Stimulated activated CD8-positive, alpha-beta memory T cell treated with anti-CD3 and anti-CD28 coated beads, Interleukin-15, amount 100 ng/mL, for 48 hours (primary cell): ENCODE measurements at places on chromosomes 5 and 9.

GRCh38 chr5:147554261-147554817 lies 44.5 kb upstream of the DPYSL3 start:
- DNase-seq: no peak

- DNase-seq: no peak
These were observed 283.4 kb downstream of the NFIB start for GRCh38 chr9:14030375-14031059.

DNA sequence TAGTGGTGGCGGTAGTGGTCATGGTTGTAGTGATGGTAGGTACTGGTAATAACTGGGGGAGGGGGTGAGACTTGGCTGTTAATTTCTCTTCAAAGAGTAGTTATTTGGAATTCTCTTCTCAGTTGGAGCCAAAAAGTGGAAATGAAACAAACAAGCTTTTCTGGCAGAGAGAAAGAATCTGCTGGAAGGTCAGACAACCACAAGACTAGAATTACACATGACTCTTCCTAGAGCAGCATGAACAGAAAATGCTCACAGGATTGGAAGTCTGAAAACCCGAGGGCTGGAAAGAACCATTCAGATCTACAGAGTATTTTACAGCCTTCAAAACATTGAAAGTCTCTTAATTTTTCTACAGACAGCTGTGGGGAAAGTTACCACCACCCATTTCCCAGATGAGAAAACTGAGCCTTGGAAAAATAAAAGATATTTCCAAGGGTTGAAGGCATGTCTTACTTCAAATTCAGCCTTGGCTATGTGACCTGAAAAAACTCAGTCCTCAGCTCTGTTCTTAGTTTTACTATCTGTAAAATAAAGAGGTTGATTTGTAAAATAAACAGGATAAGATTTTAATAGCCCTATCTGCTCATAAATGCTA lies 42.9 kb upstream of the TRIM32 start:
- no peak for DNase-seq

DNA sequence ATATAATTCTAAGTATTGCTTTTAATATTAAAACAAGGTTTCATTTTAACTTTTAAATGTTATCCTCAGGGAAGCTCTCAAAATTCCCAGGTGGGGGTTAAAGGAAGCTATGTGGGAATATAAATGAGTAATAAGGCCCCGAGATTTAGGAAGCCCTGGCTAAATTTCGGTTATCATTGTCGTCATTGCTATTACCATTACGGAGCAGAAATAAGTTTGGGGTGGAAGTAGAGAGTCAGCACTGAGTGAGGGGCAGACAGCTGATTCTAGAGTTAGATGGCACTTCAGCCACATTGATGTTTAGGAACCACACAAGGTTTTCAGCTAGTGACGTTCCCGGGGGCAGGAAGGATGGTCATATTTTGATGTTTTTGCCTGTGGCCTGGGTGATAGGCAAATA lies 74.9 kb downstream of the NREP start:
- DNase-seq: no peak

- DNase-seq: no peak
These were observed 311.0 kb upstream of the DAP start for GRCh38 chr5:11072076-11072475.

DNA sequence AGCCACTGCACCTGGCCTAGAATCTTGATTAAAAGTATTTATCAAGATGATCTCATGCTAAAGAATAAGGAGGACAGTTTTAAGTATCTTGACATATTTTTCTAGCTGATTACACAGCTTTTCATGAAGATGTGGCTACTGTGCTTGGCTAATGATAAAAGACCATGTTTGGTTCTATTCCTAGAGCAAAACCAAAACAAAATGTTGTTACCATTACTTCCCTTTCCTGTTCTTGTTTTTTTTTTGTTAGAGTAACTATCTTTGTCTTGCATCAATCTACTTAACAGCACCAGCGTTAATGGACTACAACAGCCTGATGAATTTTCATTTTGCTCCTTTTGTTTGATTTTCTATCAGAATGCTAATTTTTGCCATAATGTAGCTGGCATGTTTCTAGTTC lies 86.2 kb upstream of the DHFR start:
- no peak for DNase-seq

- DNase-seq: no peak
These were observed 242.9 kb downstream of the CSNK1G3 start for GRCh38 chr5:123754908-123755307.

GRCh38 chr9:84788803-84789462 lies 119.4 kb downstream of the NTRK2 start:
- no peak for DNase-seq

- DNase-seq: no peak
These were observed 67.1 kb downstream of the COL5A1 start for GRCh38 chr9:134708672-134709038.

GRCh38 chr9:102550266-102550665 lies 444.9 kb upstream of the CYLC2 start:
- DNase-seq: no peak

GRCh38 chr9:20929276-20929675 lies 102.2 kb downstream of the HACD4 start:
- DNase-seq: no peak

DNA sequence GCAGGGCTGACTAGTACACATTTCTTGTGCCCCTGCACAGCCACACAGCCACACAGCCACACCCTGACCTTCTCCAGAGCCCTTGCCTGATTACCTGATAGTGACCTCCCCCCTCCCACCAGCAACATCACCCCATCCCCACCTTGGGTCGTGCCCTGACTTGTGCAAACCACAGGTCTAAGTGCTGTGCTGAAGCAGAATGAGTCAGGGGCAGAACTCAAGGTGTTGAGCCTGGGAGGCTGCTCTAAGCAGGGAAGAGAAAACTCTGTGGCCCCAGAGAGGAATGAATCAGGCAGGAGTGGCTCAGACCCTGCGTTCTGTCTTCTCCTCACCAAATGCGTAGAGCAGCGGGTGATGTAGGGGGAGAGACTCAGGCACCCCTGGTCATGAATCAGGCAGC lies 24.3 kb upstream of the FAT2 start:
- DNase-seq: peak; percentile 32

- DNase-seq: no peak
These were observed 6.5 kb downstream of the PLCXD3 start for GRCh38 chr5:41503860-41504259.

DNA sequence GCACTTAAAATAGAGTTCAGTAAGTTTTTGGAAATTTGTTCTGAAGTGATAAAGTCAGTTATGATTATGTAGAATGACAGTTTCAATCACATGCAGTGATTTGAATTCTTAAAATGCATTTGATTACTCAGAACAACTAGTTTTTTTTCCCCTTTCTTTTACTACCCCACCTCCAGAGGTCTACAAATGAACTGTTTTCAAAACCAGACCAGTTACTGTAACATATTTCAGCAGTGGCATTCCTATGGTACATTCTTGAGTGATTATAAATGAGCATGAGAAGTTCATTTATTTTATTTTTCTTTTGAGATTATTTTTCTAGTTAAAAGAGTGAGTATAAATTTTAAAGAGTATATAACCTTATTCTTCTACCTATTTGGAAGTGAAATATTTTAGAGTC lies 71.6 kb downstream of the NNT start:
- no peak for DNase-seq

GRCh38 chr5:63398346-63398745 lies 563.9 kb downstream of the HTR1A start:
- DNase-seq: no peak

DNA sequence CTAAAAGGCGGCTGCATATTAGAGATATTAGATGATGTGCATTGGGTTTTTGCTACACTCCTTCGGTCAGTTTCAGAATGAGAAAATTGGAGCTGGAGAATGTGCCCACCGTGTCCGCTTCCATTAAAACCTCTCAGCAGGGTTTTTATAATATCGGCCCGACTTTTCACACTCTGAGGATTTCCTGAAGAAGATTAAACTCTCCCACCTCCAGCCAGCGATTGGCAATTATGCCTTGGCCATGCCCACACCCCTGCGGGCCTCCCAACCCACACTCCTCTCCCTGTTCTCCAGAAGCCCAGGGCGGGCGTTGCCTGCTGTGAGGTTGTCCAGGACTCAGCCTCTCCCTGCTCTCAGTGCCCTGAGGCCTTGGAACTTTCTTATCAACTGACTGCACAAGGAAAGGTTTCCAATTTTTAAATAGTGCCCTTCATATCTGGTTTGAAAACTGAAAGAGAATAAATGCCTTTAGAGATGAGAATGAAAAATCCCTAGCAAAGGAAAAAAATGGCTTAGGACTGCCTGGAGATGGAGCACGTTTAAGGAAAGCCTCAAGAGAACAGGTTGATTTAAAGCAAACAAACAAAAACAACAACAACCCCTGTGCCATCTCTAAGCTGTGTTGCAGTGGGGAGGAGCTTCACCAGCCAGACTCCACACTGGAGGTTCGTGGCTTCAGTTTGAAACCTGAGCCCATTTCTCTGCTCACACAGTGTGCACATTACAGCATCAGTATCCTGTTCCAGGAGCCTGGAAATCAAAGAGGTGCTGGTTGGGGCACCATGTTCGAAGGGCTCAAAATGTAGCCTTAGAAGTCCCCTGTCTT lies 292.9 kb downstream of the NSG2 start:
- DNase-seq: no peak

GRCh38 chr5:27208051-27208450 lies 169.7 kb upstream of the CDH9 start:
- DNase-seq: no peak

GRCh38 chr9:33170464-33171415 lies 3.6 kb upstream of the B4GALT1 start:
- peak; percentile 28 for DNase-seq

DNA sequence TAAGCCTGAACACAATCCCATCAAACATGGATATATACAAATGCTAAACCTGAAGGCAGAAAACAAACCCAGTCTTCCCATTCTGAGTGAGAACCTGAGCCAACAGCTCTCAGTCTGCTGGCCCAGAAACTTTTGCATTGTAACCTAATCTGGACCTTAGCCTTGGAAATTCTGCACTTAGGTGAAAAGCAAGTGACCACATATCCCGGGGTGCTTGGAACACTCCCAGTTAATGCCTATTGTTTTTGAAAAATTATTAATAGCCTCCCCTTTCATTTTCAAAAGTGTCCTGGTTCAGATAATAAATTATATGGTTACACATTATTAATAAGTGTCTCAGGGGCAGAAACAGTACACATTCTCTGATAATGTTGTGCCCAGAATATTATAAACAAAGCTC lies 228.3 kb upstream of the TARS1 start:
- DNase-seq: no peak

DNA sequence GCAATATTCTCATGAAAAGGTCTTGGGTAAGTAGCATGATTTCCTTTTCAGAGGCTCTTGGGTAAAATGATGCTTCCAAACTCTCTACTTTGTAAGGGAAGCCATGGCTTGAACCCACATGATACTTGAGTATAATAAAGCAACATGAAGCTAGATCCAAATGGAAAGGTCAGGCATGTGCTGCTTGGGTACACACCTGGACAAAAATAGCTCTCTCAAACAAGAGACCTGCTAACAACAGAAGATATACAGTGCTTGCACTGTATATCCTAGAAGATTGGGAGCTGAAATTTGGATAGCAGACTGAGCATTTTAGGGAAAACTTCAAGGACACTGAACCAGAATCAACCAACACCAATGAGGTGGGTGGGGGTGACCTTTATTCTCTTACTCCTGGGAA lies 40.2 kb downstream of the NMUR2 start:
- DNase-seq: no peak

- DNase-seq: no peak
These were observed 3.5 kb downstream of the NFX1 start for GRCh38 chr9:33293782-33294181.

DNA sequence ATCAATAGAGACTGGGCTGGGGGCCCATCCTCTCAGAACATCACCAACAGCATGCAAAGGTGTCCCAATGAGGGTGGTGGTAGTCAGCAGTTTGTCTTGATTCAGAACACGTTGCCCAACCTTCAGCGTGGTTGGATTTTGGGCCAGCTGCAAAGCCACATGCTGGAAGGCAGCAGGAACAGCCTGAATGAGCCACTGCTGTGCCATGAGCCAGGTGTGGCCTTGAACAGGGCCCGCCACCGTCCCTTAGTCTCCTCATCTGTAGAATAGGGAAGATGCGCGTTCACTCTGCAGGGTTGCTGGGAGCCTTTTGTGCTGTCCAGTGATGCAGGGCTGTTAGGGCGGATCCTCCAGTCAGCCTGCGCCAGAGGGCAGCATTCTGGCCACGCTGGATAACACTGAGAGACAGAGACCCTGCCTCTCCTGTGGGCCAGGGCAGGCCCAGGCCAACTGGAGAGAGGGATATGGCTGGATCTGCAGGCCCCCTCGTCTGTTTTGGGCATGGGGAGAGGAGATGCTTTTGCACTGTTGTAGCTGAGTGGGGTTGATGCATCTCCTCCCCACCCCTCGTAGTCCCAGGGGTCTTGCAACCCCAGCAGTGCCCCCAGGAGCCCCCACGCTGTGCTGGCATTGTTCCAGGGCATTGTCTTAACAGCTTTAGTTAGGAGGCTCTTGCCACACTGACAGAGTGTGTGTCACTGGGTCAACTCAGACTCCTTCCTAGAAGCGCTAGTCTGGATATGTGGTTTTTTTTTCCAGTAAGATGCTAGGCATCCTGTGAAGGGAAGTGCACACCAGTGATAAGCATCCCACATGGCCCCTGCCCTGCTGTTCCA lies 42.1 kb downstream of the SLC46A2 start:
- DNase-seq: no peak

- no peak for DNase-seq
These were observed 233.6 kb downstream of the KDM4C start for GRCh38 chr9:6991418-6991817.

- no peak for DNase-seq
These were observed 232.4 kb downstream of the ESM1 start for GRCh38 chr5:54753034-54753433.

DNA sequence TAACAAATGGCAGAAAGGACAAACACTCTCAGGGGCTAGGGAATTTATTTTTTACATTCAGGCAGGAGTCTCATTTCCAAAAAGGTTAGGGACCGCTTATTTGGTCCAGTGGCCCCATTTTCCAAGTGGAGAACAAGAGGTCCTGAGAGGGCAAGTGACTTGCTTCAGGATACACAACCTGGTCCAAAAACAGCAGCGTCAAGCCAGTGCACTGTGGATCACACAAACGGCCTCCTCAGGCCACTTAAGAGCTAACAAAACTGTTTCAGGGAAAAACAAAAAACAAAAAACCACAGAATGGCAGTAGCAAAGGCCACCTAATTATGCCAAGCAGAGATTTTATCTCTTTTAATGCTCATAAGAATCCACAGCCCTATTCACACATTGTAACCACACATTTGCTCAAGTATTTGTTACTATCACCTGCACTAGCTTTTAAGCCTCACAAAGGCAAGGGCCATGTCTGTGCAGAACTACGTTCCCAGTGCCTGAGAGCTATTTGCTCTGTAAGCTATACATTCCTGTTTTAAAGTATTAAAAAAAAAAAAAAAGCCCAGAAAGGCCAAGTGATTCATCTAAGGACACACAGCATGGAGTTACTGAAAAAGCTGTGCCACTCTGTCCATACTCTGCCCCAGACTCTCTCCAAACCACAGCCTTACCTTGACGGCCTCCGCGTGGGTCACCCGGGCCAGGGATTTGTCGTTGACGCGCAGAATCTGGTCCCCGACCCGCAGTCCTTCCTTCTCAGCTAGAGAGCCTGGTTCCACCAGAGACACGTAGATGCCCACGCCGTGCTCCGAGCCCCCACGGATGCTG lies 1.5 kb downstream of the WHRN start:
- no peak for DNase-seq

GRCh38 chr5:32802764-32803163 lies 91.6 kb downstream of the NPR3 start:
- DNase-seq: no peak

GRCh38 chr5:67746103-67746502 lies 469.5 kb upstream of the PIK3R1 start:
- no peak for DNase-seq

- no peak for DNase-seq
These were observed 360 bp downstream of the KLF4 start for GRCh38 chr9:107489144-107489673.

GRCh38 chr5:176895831-176896230 lies 3.3 kb downstream of the HK3 start:
- DNase-seq: no peak
